ENCODE measurements at places on chromosomes 12 and 14. TPM values are rescaled to one million over a fixed set of nuclear protein-coding genes. Genes with fewer than 3 reads are reported as not detected.

The EML5 gene
- 1.6 TPM for total RNA-seq

The KRT82 gene
- not detected for total RNA-seq

The TMEM30B gene
- 81.7 TPM for total RNA-seq

The LRRC23 gene
- total RNA-seq: 11.2 TPM

The SYNDIG1L gene
- 0.94 TPM for total RNA-seq

The TEX22 gene
- 2.1 TPM for total RNA-seq

GRCh38 chr14:73140811-73141323 is 4.6 kb downstream of the PSEN1 start:
- H3K27me3 ChIP-seq: no peaks in the 10 kb centered on the region
- H3K36me3 ChIP-seq: no peaks in the 10 kb centered on the region
- no peak overlapping the region for H3K4me3 ChIP-seq

GRCh38 chr14:105469456-105470349 is 4.9 kb upstream of the CRIP2 start:
- H3K27me3 ChIP-seq: no peaks in the 10 kb centered on the region
- H3K4me1 ChIP-seq: no peaks in the 10 kb centered on the region
- DNase-seq: no peak
- H3K27ac ChIP-seq: no peak overlapping the region

GRCh38 chr12:125512541-125513298 is 447.5 kb downstream of the AACS start:
- H3K4me3 ChIP-seq: no peak overlapping the region
- H3K27ac ChIP-seq: no peak overlapping the region
- H3K4me1 ChIP-seq: no peaks in the 10 kb centered on the region
- no peaks in the 10 kb centered on the region for H3K36me3 ChIP-seq
- no peak for DNase-seq

GRCh38 chr12:40688085-40688725 is 4.0 kb upstream of the CNTN1 start:
- DNase-seq: no peak
- H3K27me3 ChIP-seq: no peaks in the 10 kb centered on the region
- no peak overlapping the region for H3K27ac ChIP-seq
- H3K4me3 ChIP-seq: no peak overlapping the region
- no peaks in the 10 kb centered on the region for H3K36me3 ChIP-seq
- H3K4me1 ChIP-seq: no peaks in the 10 kb centered on the region

DNA sequence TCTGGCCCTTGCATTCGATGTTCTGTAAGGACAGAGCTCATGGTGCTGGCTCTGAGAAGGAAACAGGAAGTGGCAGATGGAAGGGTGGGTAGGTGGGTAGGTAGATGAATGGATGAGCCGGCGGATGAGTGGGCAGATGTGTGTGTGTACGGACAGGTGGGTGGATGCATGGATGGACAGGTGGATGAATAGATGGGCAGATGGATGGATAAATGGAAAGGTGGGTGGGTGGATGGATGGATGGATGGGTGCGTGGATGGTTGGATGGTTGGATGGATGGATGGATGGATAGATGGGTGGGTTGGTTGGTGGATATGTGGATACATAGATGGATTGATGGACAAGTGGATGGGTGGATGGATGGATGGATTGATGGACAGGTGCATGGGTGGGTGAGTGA is 27.6 kb upstream of the PPP1R13B start:
- DNase-seq: no peak
- H3K4me1 ChIP-seq: no peaks in the 10 kb centered on the region
- no peaks in the 10 kb centered on the region for H3K27me3 ChIP-seq
- H3K4me3 ChIP-seq: no peak overlapping the region
- H3K36me3 ChIP-seq: no peaks in the 10 kb centered on the region
- no peak overlapping the region for H3K27ac ChIP-seq

GRCh38 chr14:99270458-99271220 is 1.4 kb downstream of the BCL11B start:
- H3K27ac ChIP-seq: no peak overlapping the region
- peak overlapping the region; percentile 18 for H3K4me3 ChIP-seq
- H3K36me3 ChIP-seq: no peaks in the 10 kb centered on the region
- DNase-seq: no peak
- no peaks in the 10 kb centered on the region for H3K27me3 ChIP-seq

DNA sequence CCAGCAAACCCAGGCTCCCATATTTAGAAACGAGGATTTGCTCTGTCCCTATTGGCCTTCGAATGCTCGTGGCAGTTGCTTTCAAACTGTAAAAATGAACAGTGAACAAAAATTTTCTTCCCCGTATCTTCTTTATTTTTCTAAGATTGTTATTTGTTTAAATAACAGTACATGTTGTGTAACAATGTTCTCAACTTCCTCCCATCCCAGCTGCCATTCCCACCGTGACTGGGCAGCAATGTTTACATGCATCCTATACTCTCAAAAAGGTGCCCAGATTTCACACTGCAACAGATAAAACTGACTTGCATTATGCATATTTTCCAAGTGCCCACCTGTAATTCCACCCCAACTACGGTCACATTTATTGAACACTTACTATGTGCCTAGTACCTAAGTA is 12.8 kb downstream of the VCPKMT start:
- no peak overlapping the region for H3K4me3 ChIP-seq
- no peak overlapping the region for H3K27ac ChIP-seq
- H3K27me3 ChIP-seq: no peaks in the 10 kb centered on the region
- no peaks in the 10 kb centered on the region for H3K4me1 ChIP-seq
- no peak for DNase-seq

DNA sequence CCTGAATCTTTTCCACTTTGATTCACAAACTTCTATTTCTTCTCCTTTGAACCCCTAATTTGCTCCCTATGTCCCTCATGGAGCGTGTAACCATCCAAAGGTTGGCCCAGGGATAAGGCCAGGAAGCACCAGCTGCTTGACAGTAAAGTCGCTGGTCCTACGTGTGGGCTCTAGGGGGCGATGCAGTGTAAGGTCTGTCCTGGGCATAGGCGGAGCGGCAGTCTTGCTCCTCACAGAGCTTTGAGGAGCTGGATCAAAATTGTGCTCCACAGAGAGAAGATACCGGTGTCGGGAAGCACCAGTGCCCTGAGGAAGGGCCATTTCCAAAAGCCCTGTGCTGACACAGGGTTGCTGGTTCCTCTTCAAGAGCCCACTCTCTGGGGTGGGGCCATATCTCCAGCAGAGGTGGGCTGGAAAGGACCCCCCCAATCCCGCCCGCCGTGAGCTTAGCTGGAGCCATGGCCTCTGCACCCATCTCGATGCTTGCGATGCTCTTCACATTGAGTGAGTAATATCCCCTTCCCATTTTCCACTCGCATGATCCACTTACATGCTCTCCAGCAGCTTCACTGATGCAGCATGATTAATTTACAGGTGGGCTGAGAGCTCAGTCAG is 49.9 kb upstream of the OR4E1 start:
- H3K4me3 ChIP-seq: no peak overlapping the region
- no peaks in the 10 kb centered on the region for H3K4me1 ChIP-seq
- H3K27ac ChIP-seq: no peak overlapping the region

DNA sequence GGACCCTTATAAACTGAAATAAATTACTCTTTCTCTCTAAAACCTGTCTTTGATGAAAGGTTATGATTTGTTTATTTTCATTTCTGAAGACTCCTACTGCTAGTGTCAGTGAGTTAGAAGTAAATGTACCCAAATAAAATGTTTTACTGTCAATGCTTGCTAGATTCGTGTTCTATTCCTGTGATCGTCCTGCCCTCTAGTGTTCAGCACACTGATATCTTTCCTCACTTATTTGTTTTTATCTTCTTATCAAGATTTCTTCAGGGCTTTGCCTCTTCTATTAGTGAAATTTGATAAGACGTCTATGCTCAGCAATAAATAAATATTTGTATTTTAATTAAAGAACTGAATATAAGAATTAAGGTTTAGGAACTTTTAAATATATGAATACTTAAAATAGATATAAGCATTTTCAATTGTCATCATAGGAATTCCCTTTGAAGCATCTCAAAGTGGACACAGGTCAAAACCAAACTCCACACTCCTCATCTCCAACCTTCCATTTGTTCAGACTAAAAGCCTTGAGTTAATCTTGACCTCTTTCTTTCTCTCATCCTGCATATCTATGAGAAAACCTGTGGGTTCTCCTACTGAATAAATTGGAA is 75.8 kb downstream of the C12orf50 start:
- no peak overlapping the region for H3K4me3 ChIP-seq
- no peaks in the 10 kb centered on the region for H3K4me1 ChIP-seq
- no peak for DNase-seq

GRCh38 chr14:21884995-21885394 is 211.4 kb upstream of the OR4E1 start:
- no peaks in the 10 kb centered on the region for H3K36me3 ChIP-seq
- H3K27ac ChIP-seq: no peak overlapping the region
- no peak for DNase-seq

- no peaks in the 10 kb centered on the region for H3K4me1 ChIP-seq
- no peaks in the 10 kb centered on the region for H3K27me3 ChIP-seq
- DNase-seq: peak; percentile 55
- no peaks in the 10 kb centered on the region for H3K36me3 ChIP-seq
- H3K4me3 ChIP-seq: no peak overlapping the region
These were observed 156.6 kb downstream of the CALM1 start for GRCh38 chr14:90553298-90553920.

DNA sequence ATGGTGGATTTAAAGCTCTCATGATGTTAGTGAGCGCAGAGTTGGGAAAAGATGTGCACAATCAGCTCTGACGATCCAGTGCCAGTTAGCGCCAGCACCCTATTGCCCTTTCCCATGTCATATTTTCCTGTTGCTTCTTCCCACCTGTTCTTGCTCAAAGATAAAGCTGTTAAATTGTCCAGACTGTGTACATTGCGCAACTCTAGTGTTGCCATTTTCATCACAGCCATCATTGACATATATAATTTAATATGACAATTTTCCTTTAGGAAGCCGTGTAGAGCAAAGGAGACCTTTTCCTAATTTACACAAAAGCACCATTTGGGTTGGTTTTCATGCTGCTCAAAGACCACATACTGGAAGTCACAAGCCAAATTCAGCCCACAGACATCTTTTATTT is 5.7 kb upstream of the C12orf42 start:
- no peaks in the 10 kb centered on the region for H3K4me1 ChIP-seq
- H3K36me3 ChIP-seq: no peaks in the 10 kb centered on the region
- DNase-seq: no peak
- no peak overlapping the region for H3K27ac ChIP-seq
- H3K4me3 ChIP-seq: no peak overlapping the region

- peaks cover 23% of the 10 kb centered on the region for H3K36me3 ChIP-seq
- no peak overlapping the region for H3K4me3 ChIP-seq
- no peak overlapping the region for H3K27ac ChIP-seq
- DNase-seq: no peak
These were observed 33.7 kb upstream of the LRP1-AS start for GRCh38 chr12:57181072-57181471.

GRCh38 chr14:80924365-80925103 is 17.0 kb downstream of the CEP128 start:
- no peak overlapping the region for H3K4me3 ChIP-seq
- no peaks in the 10 kb centered on the region for H3K4me1 ChIP-seq
- H3K36me3 ChIP-seq: no peaks in the 10 kb centered on the region
- H3K27me3 ChIP-seq: no peaks in the 10 kb centered on the region

DNA sequence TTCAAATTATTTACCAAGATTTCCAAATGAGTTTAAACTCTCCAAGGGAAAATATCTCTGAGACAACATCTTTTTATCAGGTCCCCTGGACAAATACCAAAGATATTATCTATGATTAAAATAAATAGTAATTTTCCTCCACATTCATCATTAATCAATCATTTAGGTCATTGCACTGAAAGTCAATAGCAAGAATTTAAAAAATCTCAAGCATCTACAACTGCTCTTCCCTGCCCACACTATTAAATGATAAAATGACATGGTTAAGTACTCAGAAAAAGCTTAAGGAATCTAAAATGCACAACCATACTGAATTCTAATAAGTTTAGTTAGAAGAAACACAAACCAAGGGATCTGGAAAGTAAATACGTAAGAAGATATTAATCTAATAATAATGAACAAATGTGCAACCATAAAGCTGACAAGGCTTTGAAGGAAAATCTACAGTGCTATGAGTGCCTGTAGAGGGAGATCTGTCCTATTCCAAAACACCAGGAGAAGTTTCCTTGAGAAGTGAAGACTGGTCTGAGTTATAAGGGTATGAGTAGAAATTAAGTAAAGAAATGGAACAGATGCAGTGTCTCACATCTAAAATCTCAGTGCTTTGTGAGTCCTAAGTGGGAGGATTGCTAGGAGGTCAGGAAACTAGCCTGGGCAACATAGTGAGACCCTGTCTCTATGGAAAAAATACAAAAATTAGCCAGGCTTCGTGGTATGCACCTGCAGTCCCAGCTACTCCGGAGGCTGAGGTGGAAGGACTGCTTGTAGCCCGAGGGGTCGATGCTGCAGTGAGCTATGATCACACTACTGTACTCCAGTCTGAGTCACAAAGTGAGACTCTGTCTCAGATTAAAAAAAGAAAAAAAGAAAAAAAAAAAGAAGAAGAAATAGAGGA is 19.2 kb downstream of the INTS13 start:
- H3K27ac ChIP-seq: no peak overlapping the region
- no peak for DNase-seq
- no peaks in the 10 kb centered on the region for H3K36me3 ChIP-seq

DNA sequence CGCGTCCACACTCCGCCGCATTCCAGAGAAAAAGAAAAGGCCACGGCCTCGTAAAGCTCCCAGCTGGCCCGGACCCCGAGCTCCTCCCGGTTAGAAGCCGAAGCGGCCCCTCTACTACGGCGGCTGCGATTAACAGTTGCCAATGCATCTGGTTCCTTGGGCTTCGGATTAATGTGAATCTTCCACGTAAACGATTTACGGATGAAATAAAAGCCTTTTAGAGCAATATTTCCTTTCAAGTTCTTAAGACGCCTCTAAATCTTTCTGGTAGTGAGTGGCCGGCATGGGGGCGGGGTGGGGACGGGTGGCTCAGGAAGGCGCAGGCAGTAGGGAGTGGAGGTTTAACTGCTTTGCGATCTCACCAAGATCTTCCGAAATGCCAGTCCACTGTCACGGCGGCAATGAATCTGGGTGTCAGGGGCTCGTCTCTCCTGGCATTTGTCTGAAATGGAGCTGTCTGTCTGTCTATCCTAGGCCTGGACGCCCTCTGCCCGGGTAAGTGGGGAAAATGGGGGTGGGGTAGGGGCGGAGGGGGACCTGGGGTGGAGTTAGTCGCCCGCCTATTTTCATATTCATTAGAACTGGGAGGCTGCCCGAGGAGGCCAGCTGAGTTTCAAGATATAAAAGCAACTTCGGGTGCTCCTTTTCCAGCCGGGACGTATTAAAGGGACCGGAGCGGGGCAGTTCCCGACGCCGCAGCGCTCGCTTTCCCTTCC is 413 bp upstream of the ALX1 start:
- no peaks in the 10 kb centered on the region for H3K4me1 ChIP-seq
- H3K36me3 ChIP-seq: no peaks in the 10 kb centered on the region
- H3K27me3 ChIP-seq: no peaks in the 10 kb centered on the region
- peak; percentile 75 for DNase-seq
- H3K27ac ChIP-seq: no peak overlapping the region

DNA sequence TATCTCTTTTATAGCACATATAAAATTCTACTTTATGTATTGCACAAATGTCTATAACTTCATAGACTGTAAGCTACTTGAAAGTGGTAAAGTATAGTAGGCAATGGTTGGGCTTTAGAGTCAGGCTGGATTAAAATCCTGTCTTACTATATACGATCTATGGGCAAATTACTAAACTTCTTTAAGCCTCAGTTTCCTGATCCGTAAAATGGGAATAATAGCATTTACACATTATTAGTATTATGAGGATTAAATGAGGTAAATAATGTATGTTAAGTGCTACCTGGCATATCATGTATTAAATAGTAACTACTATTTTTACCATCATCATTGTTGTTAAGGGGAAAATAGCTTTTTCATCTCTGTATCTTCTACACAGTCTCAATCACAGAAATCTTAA is 14.4 kb downstream of the POLE2 start:
- no peaks in the 10 kb centered on the region for H3K27me3 ChIP-seq
- H3K4me1 ChIP-seq: no peaks in the 10 kb centered on the region
- DNase-seq: no peak
- H3K36me3 ChIP-seq: no peaks in the 10 kb centered on the region
